ENCODE measurements at places on chromosomes 3 and 15. TPM values are rescaled to one million over a fixed set of nuclear protein-coding genes. Genes with fewer than 3 reads are reported as not detected.

DNA sequence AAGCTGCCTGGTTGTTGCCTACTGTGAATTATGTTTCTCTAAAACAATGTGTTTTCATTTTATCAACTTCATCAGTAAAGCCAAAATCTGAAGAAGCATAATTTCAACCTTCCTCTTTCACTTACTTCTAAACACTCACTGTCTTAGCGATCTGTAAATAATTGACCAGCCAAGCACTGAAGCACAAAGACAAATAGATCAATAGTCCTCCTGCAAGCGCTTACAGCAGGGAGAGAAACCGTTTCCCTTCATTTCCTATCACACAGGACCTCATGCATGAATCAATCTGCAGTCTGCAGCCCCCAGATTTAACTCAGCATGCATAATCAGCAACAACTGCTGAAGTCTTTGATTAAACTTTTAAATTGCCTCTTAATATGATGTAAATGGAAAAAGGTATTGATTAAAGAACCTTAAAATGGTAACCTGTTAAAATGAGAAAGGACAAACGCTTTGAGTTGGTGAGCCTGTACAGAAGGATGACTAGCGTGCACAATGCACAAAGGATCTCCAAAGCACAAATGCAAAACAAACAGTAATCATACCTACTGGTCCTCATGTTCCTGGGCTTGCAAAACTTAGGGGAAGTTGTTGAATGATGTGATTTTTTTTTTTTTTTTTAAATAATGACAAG lies 370.2 kb upstream of the ZNF385D start:
- DNase-seq: no peak
- H3K27ac ChIP-seq: no peak overlapping the region
- no peaks in the 10 kb centered on the region for H3K27me3 ChIP-seq
- no peaks in the 10 kb centered on the region for H3K4me1 ChIP-seq
- no peaks in the 10 kb centered on the region for H3K36me3 ChIP-seq

AMT gene
- 1.1 TPM for total RNA-seq

CCR8 gene
- total RNA-seq: not detected

DNA sequence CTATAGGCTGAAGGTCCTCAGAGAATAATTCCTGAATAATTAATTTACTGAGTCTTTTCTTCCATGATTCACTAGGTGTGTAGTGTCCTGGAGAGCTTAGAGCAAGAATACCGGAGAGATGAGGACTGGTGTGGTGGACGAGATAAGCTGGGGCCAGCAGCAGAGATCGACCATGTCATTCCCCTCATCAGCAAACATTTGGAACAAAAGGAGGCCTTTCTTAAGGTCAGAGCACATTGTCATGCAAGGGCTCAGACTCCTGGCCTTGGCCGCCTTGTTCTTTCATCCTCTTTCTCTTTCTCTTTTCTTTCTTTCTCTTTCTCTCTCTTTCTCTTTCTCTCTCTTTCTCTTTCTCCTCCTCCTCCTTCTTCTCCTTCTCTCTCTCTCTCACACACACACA lies 291.4 kb upstream of the UMPS start:
- no peak overlapping the region for H3K27ac ChIP-seq
- H3K4me1 ChIP-seq: no peaks in the 10 kb centered on the region
- no peak overlapping the region for H3K4me3 ChIP-seq
- H3K36me3 ChIP-seq: no peaks in the 10 kb centered on the region
- no peak for DNase-seq

Data from osteoblast (primary cell).